ENCODE measurements at places on chromosomes 1 and 21.

- no peak for DNase-seq
Observed at GRCh38 chr1:161044535-161044907, 1.3 kb downstream of the USF1 start.

- no peak for DNase-seq
Observed at GRCh38 chr1:201636510-201636971, 97.6 kb downstream of the NAV1 start.

DNA sequence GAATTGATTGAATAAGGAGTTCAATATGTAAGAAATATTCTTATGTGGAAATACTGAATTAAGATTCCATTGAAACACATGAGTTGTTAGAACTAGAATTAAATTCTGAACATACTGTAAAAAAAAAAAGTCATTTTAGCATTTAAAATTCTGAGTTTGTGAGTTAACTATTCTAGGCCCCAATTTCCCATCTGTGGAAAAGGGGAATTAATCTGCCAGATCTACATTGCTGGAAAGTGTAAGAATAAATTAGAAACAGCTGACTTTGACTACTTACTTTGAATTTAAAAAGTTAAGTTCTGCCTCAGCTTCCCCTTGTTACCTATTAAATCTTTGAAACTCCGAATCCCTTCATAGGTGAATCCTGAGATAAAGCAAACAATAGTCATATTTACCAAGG lies 103.0 kb downstream of the SNX7 start:
- no peak for DNase-seq

- no peak for DNase-seq
Observed at GRCh38 chr1:155933591-155934096, 569 bp downstream of the KHDC4 start.

- no peak for DNase-seq
Observed at GRCh38 chr1:55007625-55008024, 8.9 kb downstream of the BSND start.

GRCh38 chr1:191260056-191260455 lies 782.4 kb upstream of the BRINP3 start:
- DNase-seq: no peak

DNA sequence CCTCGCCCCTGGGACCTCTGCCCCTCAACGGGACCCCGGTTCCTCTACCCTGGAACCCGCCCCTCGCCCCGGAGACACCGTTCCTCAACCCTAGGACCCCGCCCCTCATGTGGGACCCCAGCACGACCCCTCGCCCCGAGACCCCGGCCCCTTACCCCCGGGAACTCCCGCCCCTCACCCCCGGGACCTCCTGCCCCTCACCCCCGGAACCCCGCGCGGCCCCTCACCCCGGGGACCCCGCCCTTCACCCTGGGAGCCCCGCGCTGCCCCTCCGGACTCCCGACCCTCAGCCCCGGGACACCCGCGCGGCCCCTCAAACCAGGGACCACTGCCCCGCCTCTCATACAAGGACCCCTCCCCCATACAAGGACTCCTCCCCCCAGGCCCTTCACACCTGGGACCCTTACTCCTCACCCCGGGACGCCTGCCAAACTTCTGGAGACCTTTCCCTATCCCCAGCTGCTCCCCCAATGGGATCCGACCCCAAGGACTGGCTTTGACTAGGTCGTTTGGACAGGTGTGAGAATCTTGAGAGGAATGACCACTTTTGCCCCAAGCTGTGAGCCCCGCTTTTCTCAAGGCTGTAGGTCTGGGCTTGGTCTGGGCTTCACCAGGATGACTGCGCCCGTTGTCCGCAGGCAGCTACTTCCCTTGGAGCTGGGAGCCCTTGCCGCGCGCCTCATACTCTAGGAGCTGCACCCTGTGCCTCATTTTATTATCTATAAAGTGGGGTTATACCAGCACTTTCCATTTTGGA lies 843 bp downstream of the DIP2A start:
- no peak for DNase-seq

DNA sequence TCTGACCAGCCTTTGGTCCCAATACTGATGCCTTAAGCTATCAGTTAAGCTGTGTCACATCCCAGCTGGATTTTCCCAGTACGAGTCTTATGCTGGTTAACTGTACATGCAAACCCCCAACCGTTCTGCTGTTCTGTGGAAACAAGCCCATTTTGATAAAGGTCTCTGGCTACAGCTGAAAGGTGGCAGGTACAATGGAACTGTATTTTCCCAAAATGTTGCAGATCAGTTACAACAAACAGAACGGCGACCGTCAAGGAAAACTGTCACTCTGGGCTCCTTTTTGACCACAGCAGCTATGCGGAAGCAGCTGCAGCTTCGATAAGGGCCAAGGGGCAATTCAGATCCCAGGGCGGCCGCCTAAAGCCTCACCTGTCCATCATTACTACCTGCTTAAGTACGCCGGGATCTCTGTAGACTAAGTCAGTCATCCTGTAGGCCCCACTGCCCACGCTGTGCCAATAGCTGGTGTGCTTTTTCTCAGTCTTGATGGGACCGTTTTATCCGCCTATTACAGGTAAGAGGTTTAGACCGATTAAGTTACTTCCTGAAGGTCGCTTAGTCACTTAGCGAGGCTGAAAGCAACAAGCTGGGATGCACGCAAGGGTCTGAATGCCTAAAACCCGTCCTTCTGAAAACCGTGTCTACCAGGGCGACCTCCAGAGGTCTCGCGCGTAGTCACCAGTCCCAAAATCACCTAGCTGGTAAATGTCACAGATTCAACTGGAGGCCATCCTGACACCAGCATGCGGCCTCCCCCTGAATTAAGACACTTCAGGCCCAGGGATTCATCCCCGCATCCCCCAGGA lies 11.1 kb upstream of the RAB42 start:
- DNase-seq: no peak

DNA sequence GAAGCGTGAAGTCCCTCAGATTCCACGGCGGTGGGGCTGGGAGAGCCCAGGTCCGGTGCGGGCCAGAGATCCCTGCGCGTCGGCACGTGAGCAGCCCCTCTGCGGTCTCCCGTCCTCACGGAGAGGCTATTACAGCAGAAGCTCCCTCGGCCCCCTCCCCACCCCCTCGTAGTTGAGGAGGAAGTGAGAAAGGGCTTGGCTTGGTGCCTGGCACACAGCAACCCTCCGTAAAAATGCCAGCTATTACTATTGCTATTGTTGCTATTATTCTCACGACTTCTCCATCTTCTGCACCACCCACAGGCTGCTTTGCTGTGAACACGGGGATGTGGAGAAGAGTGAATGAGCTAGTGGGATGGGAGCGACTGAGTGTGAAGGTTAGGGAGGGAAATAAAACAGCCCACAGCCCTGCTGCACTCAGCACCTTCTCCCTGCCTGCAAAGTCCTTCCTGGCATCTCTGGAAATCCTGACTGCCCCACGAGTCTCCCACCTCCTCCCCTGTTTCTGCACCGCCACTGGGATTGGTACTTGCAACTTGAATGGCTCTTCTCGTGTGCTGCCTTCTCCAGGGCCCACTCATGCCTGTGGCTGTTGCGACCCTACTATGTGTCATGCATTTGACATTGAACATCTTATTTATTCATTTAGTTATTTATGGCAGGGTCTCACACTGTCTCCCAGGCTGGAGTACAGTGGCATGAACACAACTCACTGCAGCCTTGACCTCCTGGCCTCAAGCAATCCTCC lies 26.6 kb downstream of the ZBTB18 start:
- no peak for DNase-seq

DNA sequence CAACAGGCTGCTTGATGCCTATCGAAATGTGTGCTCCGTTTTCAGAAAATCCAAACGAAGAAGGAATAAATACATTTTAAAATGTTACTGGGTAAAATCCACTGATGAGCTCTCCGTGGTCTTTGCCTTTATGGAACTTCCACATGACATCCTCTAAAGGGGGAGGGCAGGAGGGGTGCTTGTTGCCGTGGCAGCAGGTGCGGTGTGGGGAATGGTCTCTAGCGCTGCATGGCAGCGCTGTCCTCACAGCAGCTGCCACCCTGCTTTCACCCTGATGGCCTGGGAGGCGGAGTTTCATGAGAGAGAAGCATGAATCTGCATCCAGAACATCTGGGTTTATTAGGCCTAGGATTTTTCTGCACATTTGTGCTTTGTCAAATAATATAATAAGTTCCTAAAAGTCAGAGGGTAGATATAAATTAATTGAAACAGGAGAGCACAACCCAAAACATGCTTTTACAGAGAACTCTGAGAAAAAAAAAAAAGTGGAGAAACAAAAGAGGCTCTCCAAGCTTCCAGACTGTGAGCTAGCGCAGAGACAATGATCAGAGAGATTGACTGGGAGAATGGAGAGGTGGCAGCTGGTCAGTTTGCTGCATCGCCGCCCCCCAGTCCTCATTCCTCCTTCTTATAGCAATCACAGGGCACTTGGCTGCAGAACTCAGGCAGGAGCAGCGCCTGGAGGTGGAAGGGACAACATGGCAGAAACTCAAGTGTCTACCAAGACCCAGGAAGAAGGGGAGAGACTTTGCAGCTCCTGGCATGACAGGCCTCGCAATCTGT lies 228.6 kb downstream of the DSCAM start:
- DNase-seq: no peak

DNA sequence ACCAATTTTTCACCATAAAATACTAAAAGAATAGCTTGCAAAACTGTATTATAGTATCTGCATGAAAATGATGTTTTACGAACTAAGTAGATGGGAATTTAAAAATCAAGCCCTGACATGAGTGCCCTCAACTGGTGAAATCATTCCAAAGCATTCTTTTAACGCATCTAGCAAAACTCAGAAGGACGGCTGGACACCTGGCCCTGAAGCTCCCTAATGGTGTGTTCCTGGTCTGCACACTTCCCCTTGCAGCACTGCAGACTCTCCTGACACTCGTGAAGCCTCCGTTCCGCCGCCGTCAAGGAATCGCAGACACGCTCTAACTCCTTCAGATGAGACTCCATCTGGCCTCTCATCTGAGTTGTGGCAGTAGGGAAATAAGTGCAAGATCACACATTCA lies 39.9 kb downstream of the ODF2L start:
- DNase-seq: no peak

GRCh38 chr1:61741711-61742619 lies at the start of gene PATJ:
Gene PATJ (plus strand): TSS chr1:61742480. CDS start chr1:61762893, 20,413 bp downstream.
- DNase-seq: no peak

- DNase-seq: no peak
Observed at GRCh38 chr21:25639551-25640201, 618 bp downstream of the JAM2 start.

DNA sequence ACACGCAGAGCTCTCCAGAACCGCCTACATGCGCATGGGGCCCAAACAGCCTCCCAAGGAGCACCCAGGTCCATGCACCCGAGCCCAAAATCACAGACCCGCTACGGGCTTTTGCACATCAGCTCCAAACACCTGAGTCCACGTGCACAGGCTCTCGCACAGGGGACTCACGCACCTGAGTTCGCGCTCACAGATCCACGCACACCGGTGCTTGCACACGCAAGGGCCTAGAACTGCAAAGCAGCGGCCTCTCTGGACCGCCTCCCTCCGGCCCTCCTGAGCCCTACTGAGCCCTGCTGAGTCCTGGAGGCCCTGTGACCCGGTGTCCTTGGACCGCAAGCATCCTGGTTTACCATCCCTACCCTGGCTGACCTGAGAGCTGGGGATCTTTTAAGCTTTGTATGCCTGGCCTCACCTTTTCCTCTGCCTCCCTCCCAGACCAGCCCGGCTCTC lies 8.3 kb downstream of the OLIG2 start:
- DNase-seq: no peak

Data from NCI-H1436 treated with DMSO at 0.1 percent for 48 hours (cell line).